Bronchial epithelial cell (primary cell): ENCODE measurements at places on chromosomes 6 and 20. TPM values are rescaled to one million over a fixed set of nuclear protein-coding genes. Genes with fewer than 3 reads are reported as not detected.

PBOV1 gene
- total RNA-seq, result not detected in 2 replicates

WFDC5 gene
- 0.79 and 4.1 TPM in 2 replicates for total RNA-seq

KHDC1 gene
- 1.3 and 1.7 TPM in 2 replicates for total RNA-seq

SLC52A3 gene
- total RNA-seq, result 0.26 and 0.53 TPM in 2 replicates

IPCEF1 gene
- under 0.01 and 0.26 TPM in 2 replicates for total RNA-seq

SLC25A27 gene
- 5.3 and 13.8 TPM in 2 replicates for total RNA-seq

HSPA1L gene
- total RNA-seq, result 0.53 and 1.4 TPM in 2 replicates

TUBB2B gene
- under 0.01 and 2.2 TPM in 2 replicates for total RNA-seq

UNC5CL gene
- total RNA-seq, result 0.26 TPM in 2 replicates

FAM120B gene
- total RNA-seq, result 7.1 and 11.8 TPM in 2 replicates

KCNK17 gene
- total RNA-seq, result not detected in 2 replicates

CALHM4 gene
- under 0.01 TPM in 1 of 2 replicates, not detected in the other for total RNA-seq

MYO6 gene
- total RNA-seq, result 13.7 and 19.1 TPM in 2 replicates

PSMB9 gene
- total RNA-seq, result 0.53 and 1.2 TPM in 2 replicates

PTK6 gene
- 59.5 and 107 TPM in 2 replicates for total RNA-seq

WASF1 gene
- 5.4 and 7.1 TPM in 2 replicates for total RNA-seq

TAAR6 gene
- total RNA-seq, result not detected in 2 replicates

SLC22A2 gene
- total RNA-seq, result not detected in 2 replicates

JPH2 gene
- total RNA-seq, result under 0.01 TPM in 2 replicates

RHAG gene
- total RNA-seq, result not detected in 2 replicates

AGPAT4 gene
- 2.6 and 4.9 TPM in 2 replicates for total RNA-seq

TRIM15 gene
- not detected in 2 replicates for total RNA-seq

COX4I2 gene
- total RNA-seq, result not detected in 2 replicates

STK38 gene
- total RNA-seq, result 13.7 and 19.6 TPM in 2 replicates

SIRPA gene
- 5.0 and 6.8 TPM in 2 replicates for total RNA-seq

CHD6 gene
- 10.8 and 15.9 TPM in 2 replicates for total RNA-seq

LZTS3 gene
- total RNA-seq, result 11.3 and 20.0 TPM in 2 replicates

SIRPD gene
- not detected in 2 replicates for total RNA-seq

TAB2 gene
- total RNA-seq, result 20.5 and 25.1 TPM in 2 replicates

TBC1D22B gene
- total RNA-seq, result 4.7 and 6.7 TPM in 2 replicates

F13A1 gene
- total RNA-seq, result 0.13 TPM in 1 of 2 replicates, not detected in the other

TM9SF4 gene
- 19.0 and 22.0 TPM in 2 replicates for total RNA-seq

DEFB132 gene
- total RNA-seq, result not detected in 2 replicates

VPS16 gene
- total RNA-seq, result 33.2 and 33.4 TPM in 2 replicates

SAMD5 gene
- 2.6 and 3.1 TPM in 2 replicates for total RNA-seq

THBS2 gene
- total RNA-seq, result 3.6 and 8.7 TPM in 2 replicates

COL9A1 gene
- not detected in 2 replicates for total RNA-seq

POLR3F gene
- 6.3 and 9.1 TPM in 2 replicates for total RNA-seq

PACRG gene
- under 0.01 and 0.51 TPM in 2 replicates for total RNA-seq

SFTA2 gene
- not detected in 2 replicates for total RNA-seq

LTA gene
- not detected in 2 replicates for total RNA-seq

PRL gene
- not detected in 2 replicates for total RNA-seq

RIPPLY2 gene
- not detected in 2 replicates for total RNA-seq

TMEM170B gene
- total RNA-seq, result under 0.01 and 0.13 TPM in 2 replicates

TP53TG5 gene
- 0.13 TPM in 1 of 2 replicates, not detected in the other for total RNA-seq

BMP2 gene
- 6.1 and 9.0 TPM in 2 replicates for total RNA-seq

C6orf15 gene
- total RNA-seq, result 0.13 TPM in 1 of 2 replicates, not detected in the other

PRKN gene
- total RNA-seq, result 0.79 and 1.5 TPM in 2 replicates
